Melanocyte of skin (primary cell): ENCODE measurements at places on chromosomes 16 and 17. TPM values are rescaled to one million over a fixed set of nuclear protein-coding genes. Genes with fewer than 3 reads are reported as not detected.

The RAC3 gene
- total RNA-seq = 10.3 and 24.7 TPM in 2 replicates

The CLEC18B gene
- 1.0 TPM in 1 of 2 replicates, not detected in the other for total RNA-seq

The PIK3R5 gene
- 0.15 and 0.33 TPM in 2 replicates for total RNA-seq

The TOB1 gene
- 28.7 and 39.9 TPM in 2 replicates for total RNA-seq

The PPP1R1B gene
- total RNA-seq = not detected in 2 replicates
